ENCODE measurements at places on chromosomes 1 and 21.

DNA sequence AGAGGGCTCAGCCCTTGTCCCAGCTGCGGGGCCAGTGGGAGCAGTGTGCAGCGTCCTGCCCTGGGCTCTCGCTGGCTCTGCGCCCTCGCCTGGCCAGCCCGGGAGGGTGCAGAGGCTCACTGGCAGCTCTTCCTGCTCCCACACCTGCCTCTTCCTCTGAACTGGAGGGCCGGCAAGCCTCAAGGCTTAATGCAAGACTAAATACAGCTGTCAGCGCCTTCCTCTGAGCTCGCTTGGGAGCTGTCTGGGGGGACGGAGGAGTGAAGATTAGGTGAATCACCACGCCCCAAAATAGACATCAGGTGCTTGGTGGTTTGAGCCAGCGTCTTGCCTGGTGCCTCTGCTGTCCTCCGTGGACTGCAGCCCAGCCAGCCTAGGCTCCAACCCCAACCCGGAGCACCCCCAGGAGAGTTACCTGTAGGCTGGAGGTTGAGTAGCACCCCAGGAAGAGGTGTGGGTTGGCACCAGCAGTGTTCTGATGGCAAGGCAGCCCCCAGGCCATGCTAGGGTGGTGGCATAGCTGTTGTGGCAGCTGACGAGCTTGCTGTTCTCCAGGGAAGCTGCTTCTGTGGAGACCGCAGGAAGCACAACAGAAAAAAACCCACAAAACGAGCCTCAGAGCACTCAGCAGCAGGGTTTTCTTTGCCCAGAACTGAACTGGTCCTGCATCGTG, 36.9 kb downstream of the UMODL1 start:
- DNase-seq, result peak; percentile 12

DNA sequence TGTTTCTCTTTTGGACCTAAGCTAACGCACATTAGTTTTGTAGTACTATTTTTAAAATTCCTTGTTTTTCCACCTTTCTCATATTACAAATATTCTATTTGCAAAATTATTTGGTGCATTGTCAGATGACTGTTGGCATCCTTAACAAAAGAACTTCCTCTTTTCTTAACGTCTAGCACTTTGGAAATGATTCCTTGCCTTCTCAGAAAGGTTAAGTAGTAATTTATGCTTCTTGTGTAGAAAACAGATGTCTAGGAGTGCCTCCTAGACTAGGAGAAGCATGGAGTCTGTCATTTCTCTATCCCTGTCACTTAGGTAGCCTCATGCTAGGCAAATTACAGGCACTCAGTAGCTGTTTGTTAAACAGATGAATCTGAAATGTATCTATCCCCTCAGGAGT, 64.4 kb downstream of the HSPA13 start:
- DNase-seq, result no peak

DNA sequence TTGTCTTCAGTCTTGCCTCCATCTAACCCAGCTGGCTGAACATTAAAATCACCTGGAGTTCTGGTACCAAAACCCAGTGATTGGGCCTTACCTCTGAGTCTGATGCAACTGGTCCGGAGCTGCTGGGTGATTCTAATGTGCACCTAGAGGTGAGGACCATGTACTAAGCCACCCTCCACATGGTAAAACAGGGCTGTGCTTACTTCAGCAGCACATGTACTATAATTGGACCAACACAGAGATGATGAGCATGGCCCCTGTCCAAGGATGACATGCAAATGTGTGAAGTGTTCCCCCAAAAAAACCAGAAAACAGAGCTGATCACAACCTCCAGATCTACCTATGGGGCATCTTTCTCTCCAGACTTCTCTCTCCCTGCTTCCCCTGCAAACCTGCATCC, 37.0 kb downstream of the ELK4 start:
- DNase-seq, result no peak

DNA sequence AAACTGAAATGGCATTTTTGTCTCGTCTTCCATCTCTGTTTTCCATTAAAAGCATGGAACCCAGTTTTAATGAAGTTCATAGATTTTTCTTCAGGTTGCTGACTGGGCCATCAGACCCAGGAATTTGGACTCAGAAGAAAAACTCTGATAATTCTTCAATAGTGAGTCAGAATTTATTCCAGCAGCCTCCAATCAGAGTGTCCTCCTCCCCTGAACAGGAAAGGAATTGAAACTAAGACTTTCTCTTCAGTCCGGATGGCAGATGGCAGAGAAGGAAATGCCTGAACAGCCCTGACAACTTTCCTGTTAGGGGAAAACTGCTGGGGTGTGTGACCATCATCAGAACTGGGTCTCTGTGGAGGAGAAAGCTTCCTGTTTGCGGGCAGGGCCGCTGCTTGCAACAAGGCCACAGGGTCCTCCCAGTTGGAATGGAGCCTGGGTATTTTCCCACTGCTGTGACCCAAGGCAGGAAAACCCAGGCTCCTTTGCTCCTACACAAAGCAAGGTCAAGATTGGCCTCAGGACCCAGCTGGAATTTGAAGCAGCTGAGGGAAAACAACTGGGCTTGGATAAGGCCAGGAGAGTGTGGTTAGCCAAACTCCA, 20.7 kb downstream of the CD34 start:
- no peak for DNase-seq

DNA sequence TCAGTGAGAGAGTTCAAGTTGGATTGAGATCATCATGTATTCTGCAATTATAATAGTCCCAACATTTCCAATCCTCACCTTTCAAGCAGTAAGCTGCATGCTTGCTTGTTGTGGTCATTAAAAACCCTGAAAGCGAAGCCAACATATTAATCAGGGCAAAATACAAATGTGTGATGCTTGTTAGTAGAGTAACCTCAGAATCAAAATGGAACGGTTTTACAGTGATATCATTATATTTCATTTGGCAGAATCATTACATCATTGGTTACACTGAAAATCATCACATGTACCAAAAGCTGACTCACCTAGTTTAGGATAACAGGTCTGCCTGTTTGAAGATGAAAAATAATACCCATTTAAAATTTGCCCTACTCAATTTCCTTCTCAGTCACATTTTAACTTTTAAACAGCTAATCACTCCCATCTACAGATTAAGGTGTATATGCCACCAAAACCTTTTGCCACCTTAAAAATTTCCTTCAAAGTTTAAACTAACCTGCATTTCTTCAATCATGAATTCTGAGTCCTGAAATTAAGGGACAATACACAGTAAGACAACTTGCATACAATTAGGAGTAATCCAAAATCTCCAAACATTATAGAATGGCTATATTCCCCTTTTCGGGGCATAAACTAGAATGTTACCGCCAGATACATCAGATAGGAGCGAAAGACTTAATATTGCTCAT, 3.5 kb downstream of the GAS5 start:
- no peak for DNase-seq

DNA sequence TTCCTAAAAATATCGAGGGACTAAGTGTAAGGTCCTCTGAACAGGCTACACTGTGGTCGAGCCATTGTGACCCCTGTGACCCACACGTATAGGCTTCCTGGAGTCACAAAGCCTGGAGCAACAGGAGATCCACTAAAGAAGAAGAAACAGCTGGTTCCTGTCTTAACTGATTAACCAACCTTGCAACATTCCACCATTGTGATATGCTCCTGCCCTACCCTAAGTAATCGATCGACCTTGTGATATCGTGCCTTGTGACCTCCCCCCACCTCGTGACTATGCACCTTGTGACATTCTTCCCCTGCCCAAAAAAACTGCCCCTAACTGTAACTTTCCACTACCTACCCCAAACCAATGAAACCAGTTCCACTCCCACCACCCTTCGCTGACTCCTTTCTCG, 304.6 kb upstream of the FAM78B start:
- DNase-seq, result no peak

GRCh38 chr1:32754317-32755097, 51.9 kb upstream of the SYNC start:
- DNase-seq, result peak; percentile 9

DNA sequence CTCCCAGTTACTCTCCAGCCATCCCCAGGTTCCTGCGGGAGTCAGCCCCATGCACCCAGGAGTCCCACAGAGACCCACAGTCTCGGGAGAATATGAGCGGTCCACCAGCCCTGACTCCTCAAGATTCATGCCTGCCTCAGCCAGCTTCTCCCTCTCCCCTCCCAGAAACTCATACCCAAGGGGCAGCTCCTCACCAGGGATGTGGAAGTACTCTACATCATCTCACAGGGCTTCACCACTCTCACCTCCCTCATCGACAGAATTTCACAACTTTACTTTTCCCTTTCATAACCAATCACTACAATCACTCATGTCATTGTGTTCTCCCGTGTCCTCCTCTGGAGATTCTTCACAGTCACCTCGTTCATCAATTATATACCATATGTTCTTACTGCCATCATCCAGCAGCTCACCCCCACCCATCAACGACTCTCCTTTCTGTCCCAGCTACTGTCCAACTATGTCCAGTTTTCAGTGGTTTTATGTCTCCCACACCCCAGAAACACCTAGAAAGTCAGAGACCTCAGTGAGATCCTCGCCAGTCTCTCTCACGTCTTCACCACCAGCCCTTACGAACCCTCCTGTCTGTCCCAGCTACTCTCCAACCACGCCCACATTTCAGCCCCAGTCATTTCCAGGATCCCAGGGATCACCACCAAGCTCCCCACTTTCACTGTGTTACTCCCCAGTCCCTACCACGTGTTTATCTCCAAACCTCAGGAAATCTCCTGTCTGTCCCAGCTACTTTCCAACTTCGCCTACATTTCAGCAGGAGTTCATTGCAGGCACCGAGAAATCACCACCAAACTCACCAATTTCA, 1530.1 kb upstream of the TPTE start:
- DNase-seq, result no peak

GRCh38 chr1:230754796-230755195, 7.6 kb downstream of the CAPN9 start:
- DNase-seq, result no peak

- DNase-seq, result no peak
These were observed 758 bp downstream of the DEPDC1 start for GRCh38 chr1:68495968-68496679.

DNA sequence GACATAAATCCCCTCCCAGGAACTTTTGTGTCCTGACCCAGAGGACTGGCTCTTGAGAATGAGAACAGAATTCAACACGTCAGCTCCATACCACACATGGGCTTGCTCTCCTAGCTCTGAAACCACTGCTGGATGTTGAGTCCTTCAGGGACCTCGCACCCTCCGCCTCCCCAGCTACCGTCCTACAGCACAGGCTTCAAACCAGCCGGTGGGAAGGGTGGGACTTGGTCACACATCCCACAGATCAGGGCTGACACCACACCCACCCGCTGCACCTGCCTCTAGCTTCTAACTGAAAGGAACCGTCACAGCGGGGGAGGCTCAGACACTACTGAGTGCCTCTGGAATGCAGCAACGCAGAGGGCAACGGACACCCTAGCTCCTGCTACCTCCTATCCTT, 24.0 kb downstream of the MRAP start:
- no peak for DNase-seq

DNA sequence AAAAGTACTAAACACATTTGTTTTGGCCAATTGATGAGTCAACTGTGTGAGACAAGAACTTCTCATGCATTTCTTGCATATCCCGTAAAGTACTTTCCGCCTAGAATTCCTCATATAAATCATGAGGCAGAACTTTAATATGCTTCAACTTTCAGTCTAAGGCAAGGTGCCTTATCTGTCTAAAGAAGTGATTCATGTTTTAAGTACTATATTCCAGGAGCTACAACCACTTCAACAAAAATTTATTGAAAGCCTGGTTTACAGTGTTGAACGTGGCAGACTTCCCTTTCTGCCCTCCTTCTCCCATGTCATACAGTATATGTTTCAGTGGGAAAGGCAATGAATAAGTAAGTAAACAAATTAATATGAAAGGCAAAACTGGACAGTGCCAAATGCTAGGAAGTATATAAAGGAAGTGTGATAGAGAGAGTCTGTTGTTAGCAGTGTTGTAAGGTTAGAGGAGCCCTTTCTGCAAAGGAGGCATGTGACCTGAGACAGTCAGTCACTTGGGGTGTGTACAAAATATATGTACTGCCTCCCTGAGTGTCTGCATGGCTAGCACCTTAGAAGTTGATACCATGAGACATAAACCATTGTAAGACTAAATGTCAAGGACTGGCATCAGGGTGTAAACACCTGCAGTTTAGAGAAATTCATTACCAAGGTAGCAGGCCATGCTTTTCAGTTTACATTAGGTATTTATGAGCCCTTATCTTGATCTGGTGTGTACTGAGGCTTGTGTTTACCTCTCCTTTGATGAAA, 362.2 kb downstream of the SRGAP2C start:
- DNase-seq, result no peak

GRCh38 chr1:117106478-117106877, 15.1 kb downstream of the TRIM45 start:
- no peak for DNase-seq

DNA sequence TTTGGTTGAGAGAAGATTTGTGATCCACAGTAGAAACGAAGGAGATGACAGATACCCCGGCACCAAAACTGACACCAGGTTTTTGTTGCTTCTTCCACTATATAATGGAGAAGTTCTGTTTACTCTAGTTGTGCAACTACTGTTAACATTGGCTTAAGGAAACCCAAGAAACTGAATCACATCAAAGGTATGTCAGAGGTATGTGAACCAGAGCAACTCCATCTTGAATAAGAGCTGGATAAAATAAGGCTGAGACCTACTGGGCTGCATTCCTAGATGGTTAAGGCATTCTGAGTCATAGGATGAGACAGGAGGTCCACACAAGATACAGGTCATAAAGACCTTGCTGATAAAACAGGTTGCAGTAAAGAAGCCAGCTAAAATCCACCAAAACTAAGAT, 173.7 kb upstream of the CAMK1G start:
- no peak for DNase-seq

DNA sequence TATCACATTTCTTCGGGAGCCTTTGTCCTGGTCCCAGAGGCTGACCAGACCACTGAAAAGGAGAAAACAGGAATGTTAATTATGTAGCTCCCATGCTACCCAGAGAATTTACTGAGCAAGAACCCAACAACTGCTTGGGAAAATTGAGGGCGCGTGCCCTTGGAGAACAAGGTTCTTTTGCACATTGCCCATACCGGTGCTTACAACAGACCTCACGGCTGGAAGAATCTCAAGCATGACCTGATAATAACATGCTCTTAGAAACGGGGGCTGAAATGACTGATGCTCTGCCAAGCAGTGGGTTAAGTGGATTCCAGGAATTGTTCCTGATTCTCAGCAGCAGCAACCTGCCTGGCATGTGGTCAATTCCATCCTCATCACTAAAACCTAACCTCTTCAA, 49.3 kb upstream of the AJAP1 start:
- no peak for DNase-seq

- DNase-seq, result peak; percentile 83
These were observed 47.6 kb upstream of the SAMD13 start for GRCh38 chr1:84253891-84254290.

- no peak for DNase-seq
These were observed 218.9 kb upstream of the C1orf174 start for GRCh38 chr1:4118746-4119515.

Measured in anterior cingulate cortex (tissue), 58 donors.